ENCODE measurements at places on chromosomes 6 and 20.
A peak's percentile ranks its signal among the peaks of the same experiment; 100 is the strongest.

DNA sequence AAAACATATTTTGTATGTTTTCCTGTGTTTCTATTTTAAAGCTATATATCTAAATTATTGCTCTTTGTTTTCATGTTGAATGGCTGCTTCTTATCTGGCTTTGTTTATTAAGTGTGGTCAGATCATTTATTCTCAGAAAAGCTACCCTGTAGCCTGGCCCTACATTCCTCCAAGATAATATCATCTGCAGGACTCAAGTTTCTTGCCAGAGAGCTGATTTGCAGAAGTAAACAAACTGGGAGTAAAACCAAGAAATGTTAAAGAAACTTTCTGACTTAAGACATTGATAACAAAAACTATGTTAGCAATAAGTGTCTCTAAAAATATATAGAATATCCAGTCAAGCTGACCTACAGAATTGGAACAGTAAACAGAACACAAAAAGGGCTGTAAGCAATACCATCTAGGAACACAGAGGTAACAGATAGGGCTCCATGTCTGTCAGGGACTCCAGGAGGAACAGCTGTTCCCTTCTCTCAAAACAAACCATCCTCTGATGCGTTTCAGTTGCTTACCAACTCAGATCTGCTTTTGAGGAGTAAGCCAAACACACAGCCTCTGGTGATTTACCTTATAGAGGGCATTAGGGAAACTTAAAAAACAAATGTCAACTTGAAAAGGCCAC, 17.5 kb upstream of the CEP85L start:
- DNase-seq, result peak; percentile 57

DNA sequence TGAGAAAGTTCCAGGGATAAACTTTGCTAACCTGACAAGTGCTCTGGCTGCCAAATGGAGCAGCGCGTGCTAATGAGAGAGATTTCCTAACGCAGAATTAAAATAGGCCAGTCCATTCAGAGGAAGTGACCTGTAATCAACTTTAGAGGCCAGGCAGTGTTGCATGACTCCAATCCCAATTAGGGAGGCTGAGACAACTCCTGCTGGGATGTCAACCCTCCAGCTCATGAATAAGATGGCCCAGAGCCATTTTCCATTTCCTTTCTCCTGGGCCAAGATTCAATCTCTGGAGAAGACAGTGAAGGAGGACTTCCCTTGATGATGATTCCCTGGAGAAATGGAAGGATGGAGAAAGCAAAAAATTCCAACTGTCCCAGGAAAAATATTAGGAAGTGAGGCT, 241.5 kb upstream of the RNF24 start:
- peak; percentile 49 for DNase-seq

DNA sequence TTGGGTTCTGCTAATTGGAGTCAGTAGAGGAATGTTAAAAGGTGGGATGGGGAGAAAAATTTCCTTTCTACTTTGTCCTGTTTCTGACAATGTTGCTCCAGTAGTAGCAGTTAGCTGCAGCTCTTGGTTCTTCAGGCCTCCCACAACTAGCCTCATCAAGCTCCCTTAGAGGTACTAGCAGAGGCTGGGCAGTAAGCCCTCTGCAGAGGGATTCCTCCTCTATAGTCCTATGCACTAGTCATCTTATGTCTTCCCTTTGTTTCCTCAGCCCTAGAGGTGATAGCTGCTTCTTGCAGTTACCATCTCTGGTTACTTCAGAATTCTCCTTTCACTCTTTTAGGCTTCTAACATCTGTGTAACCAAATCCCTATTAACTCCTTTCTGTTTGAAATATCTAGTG, 99.8 kb downstream of the FILIP1 start:
- no peak for DNase-seq

DNA sequence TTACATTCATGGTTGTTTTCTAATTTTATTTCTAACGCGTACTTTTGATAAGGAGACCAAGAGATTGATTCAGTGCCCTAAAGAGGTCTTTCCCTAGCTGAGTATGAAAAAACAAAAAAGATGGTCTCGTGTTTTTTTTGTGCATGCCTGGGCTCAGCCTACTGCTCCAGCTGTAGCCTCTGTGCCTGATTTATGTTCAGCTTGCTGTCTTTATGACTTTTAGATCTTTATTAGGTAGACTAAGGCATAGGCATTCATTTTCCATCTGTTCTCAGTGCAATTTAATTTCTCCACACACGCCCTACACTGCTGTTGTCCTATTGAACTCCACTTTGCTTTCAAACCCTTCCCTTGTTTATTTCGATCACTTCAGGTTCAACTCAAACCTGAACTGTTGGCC, 56.5 kb downstream of the OPRM1 start:
- no peak for DNase-seq

- DNase-seq, result no peak
Measured at GRCh38 chr6:97040355-97040860, 115.9 kb downstream of the KLHL32 start.

GRCh38 chr6:134123666-134124208, 71.3 kb upstream of the SLC2A12 start:
- DNase-seq, result peak; percentile 81

- no peak for DNase-seq
Measured at GRCh38 chr6:4533576-4533975, 242.6 kb upstream of the CDYL start.
